Naive thymus-derived CD8-positive, alpha-beta T cell (primary cell): ENCODE measurements at places on chromosomes 6 and 20.

GRCh38 chr6:5507131-5507681 lies 245.9 kb downstream of the FARS2 start:
- peak; percentile 54 for DNase-seq

DNA sequence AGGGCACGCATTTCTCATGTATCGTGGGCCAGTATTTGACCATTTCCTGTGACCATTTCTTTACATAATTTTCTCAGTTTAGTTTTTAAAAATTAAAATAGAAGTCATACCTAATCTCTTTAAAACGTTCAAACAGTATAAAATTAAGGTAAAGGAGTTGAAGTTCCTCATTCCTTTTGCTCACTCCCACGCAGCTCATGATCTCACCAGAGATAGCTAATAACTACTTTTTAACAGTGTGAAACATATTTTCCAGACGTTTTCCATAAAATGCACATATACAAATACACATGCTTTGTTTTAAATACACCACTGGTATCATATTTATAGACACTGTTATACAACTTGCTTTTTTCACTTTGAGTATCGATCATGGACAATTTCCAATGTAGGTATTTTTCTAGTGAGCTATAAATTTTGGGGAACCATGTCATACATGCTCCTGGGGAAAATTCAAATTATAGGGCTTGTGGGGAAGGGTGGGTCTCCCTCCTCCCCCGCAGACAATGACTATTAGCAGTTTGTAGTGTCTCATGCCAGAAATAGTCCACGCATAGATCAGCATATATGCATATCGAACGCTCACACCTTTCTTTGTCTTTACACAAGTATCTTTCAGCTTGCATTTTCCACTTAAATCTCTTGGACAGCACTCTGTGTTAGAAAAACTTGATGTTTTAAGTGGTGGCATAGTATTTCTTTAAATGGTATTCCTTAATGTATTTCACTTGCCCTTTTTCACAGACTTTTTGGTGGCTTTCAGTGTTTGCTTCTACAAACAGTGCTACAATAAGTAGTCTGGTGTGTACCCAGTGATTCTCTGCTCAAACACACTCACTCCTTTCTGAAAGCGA lies 145.5 kb upstream of the ZNF217 start:
- no peak for DNase-seq

DNA sequence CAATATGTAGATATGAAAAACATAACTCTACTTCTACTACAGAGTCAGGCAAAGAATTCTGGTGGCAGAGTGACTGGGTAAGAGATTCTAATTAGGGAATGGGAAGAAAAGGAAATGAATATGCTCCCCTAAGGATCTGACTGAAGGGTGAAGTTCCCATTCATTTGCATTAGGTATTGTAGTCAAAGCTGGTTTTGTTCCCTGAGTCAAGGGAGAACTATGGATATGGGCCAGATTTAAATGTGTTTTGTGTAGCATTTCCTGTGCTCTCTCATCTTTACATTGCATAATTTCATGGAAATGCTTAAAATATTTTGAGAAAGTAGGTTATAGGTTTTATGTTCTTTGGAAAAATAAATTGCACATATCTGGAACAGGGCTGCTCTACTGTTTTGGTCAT lies 299.7 kb downstream of the BTBD3 start:
- no peak for DNase-seq

DNA sequence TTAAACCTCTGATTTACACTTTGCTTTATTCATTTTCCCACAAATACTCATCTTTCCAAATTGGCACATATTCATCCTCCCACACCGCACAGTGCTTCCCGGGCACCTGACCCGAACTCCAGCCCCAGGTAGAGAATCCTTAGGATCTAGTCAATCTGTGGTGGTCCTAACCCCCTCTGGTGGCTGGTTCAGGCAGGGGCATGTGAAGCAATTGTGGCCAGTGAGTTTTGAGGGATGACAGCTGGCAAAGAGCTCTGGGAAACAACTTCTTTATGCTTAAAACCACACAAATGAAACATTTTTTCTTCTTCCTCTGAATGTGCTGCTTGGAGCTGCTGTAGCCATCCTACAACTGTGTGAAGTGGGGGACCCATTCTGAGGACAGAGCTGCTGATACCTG lies 54.7 kb downstream of the ELOVL5 start:
- peak; percentile 15 for DNase-seq

- DNase-seq = no peak
Observed at GRCh38 chr6:88722686-88723085, 240.7 kb downstream of the RNGTT start.

GRCh38 chr20:43514648-43514999 lies 7.1 kb downstream of the L3MBTL1 start:
- DNase-seq = no peak

GRCh38 chr6:41074692-41075436 lies 2.1 kb downstream of the NFYA start:
- DNase-seq = no peak

- no peak for DNase-seq
Observed at GRCh38 chr20:23079016-23079351, 7.1 kb downstream of the CD93 start.

DNA sequence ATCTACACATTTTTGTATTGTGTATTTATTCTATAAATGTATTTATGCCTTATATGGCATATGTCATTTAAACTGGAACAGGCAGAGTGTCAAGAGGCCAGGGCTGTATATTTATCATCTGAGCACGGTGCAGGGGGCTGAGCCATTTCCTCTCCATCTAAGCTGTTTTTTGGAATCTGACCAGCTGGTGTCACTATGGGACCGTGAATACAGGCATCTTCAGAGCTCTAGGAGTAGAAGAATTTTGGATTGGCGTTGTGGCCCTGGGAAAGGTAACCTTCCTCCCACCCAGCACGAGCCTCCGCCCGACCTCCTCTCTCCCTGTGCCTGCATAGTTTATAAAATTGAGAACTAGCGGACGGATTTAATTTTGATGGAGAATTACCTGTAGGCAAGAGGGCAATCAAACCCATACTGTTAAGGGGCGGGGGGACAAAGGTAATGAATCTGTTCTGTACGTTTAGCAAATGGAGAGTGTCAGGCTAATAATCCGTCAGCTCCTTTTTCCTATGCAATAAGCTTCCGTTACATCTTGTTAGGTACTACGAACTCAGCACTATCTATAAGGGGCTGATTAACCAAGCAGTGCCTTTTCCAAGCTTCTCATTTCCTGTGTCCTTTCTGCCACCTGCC lies 29.0 kb upstream of the EEF1E1 start:
- DNase-seq = peak; percentile 19

GRCh38 chr6:92888316-92888715 lies 531.0 kb downstream of the EPHA7 start:
- no peak for DNase-seq

GRCh38 chr6:134431421-134431859 lies 113.5 kb upstream of the SGK1 start:
- no peak for DNase-seq

- DNase-seq = no peak
Observed at GRCh38 chr6:44780161-44780560, 392.7 kb downstream of the CDC5L start.
